ENCODE measurements at places on chromosomes 3 and 15. TPM values are rescaled to one million over a fixed set of nuclear protein-coding genes. Genes with fewer than 3 reads are reported as not detected.

SIDT1 gene
- polyA plus RNA-seq = 10.5 TPM

DNA sequence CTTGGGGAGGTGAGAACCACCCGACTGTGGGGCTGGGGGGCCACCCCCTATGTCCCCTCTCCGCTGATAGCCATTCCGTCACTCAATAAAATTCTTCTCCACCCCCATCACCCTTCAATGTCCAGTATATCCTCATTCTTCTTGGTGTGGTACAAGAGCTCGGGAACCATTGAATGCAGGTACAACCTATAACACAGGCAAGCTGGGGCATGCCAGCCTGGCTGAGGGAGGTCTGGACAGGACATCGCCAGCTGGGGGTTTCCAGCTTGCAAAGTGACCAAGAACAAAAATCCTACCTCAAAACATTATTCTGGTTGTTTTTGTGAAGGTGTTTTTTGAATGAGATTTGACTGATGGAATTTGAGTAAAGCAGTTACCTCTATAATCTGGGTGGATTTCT is 19.6 kb upstream of the BDH1 start:
- peaks cover 7% of the 10 kb centered on the region for H3K36me3 ChIP-seq
- H3K4me1 ChIP-seq = peaks cover 46% of the 10 kb centered on the region
- no peak for DNase-seq
- H3K27me3 ChIP-seq = no peaks in the 10 kb centered on the region
- H3K27ac ChIP-seq = peak overlapping the region; percentile 63

ROPN1 gene
- polyA plus RNA-seq = not detected

DNA sequence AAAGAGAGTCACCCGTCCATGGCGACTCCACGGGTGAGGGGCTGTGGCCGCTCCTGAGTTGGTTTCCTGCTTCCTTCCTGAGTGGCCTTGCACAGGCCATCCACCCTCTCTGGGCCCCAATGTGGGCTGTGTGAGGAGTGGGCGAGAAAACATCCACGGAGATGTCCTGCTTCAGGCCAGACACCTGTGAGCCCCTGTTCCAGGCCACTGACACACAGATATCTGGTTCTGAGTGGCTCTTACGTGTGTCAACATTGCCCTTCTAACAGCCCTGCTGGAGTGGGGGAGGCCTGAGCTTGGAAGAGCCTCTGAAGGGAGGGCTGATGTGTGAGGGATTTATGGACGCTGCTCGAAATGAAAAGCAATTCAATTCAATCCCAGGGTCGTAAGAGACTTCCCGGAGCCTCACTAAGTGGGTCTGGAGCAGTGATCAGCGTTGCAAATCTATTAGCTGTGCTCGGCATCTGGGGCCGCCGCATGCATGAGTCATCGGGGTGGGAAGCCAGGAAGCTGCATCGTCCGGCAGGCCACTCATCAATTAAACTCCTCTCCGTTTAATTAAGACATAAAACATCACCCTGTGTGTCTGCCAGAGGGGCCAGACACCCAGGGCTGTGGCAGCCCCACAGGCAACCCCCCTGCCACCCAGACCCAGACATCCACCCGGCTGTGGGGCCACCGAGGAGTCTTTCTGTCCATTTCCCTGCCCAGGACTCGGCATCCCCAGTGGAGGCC is 20.0 kb upstream of the PRR23E start:
- DNase-seq = no peak
- peaks cover 5% of the 10 kb centered on the region for H3K27me3 ChIP-seq
- H3K36me3 ChIP-seq = no peaks in the 10 kb centered on the region
- no peak overlapping the region for H3K27ac ChIP-seq

DNA sequence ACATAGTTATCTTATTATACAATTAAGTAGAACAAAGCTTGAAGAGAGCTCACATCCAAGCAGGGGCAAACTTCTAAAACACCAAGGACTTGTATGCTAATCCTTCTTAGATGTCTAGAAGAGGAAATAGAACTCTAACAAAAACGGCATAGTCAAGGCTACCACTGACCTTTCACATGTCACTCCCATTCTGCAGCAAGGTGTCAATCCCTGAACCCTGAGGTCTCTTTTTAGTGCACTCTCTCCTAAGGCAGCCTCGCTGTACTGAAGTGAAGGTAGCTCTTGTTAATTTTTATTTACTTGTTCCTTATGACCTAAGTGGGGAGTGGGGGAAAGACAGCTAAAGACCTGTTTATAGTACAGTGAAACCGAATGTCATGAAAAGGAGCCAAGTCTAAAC is 506.5 kb downstream of the FOXP1 start:
- H3K36me3 ChIP-seq = no peaks in the 10 kb centered on the region
- no peaks in the 10 kb centered on the region for H3K27me3 ChIP-seq
- H3K4me3 ChIP-seq = no peak overlapping the region
- H3K27ac ChIP-seq = no peak overlapping the region
- peaks cover 12% of the 10 kb centered on the region for H3K4me1 ChIP-seq

DNA sequence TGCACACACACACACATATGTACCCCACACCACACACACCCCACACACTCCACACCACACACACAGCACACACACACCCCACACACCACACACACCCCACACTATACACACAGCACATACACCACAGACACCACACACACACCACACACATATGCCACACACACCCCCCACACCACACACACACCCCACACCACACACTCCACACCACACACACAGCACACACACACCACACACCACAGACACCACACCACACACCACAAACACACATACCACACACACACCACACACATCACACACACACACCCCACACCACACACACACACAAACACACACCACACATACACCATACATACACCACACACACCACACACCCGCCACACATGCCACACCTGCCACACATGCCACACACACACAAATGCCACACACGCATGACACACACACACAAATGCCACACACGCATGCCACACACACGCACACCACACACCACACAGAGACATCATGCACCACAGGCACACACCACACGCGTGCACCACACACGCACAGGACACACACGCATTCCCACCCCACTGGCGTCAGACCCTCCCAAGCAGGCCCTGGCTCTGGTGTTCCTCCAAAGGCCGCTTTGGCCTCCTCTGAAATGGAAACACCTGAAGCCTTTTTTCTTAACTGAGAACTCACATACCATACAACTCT is 15.7 kb downstream of the CHST13 start:
- H3K27me3 ChIP-seq = no peaks in the 10 kb centered on the region
- no peak for DNase-seq
- H3K27ac ChIP-seq = no peak overlapping the region
- H3K36me3 ChIP-seq = no peaks in the 10 kb centered on the region
- no peak overlapping the region for H3K4me3 ChIP-seq
- H3K4me1 ChIP-seq = no peaks in the 10 kb centered on the region

DNA sequence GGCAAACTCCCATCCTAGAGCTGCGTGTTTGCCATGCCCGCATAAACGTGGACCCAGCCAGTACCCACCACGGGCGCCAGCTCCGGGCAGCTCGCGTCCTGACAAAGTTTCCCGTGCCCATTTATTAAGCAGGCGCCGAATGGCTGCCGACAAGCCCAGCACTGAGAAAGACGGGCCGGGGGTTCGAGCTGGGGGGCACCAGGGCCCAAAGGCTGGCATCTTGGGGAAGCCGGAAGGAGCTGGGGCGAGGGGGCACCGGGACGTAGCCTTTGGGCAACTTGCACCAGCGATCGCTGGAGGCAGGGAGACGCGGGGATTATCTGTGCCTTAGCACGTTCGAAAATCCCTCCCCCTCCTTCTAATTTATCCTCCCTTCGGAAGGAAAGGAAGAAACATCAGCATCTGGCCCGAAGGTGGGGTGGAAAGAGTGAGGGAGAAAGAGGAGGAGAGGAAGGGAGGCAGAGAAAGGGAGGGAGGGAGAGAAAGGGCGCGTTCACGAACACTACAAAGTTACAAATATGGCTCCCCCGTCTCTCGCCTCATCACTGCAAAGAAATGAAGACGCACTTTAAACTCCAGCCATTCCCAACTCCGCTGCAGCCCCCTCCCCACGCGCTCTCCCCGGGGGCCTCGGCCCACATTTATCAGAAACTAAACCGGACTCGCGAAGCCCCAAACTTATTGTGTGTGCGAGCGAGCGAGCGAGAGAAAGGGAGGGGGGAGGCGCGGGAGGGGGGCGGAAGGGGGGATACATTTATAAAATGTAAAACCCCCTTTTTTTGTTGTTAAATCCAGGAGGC is 1.0 kb downstream of the ANP32A start:
- H3K4me3 ChIP-seq = peak overlapping the region; percentile 97
- peaks cover 11% of the 10 kb centered on the region for H3K4me1 ChIP-seq
- H3K27ac ChIP-seq = peak overlapping the region; percentile 97

- DNase-seq = no peak
- peaks cover 15% of the 10 kb centered on the region for H3K36me3 ChIP-seq
- no peak overlapping the region for H3K27ac ChIP-seq
- H3K27me3 ChIP-seq = no peaks in the 10 kb centered on the region
Observed at GRCh38 chr3:37551857-37552256, 309.8 kb upstream of the CTDSPL start.

DNA sequence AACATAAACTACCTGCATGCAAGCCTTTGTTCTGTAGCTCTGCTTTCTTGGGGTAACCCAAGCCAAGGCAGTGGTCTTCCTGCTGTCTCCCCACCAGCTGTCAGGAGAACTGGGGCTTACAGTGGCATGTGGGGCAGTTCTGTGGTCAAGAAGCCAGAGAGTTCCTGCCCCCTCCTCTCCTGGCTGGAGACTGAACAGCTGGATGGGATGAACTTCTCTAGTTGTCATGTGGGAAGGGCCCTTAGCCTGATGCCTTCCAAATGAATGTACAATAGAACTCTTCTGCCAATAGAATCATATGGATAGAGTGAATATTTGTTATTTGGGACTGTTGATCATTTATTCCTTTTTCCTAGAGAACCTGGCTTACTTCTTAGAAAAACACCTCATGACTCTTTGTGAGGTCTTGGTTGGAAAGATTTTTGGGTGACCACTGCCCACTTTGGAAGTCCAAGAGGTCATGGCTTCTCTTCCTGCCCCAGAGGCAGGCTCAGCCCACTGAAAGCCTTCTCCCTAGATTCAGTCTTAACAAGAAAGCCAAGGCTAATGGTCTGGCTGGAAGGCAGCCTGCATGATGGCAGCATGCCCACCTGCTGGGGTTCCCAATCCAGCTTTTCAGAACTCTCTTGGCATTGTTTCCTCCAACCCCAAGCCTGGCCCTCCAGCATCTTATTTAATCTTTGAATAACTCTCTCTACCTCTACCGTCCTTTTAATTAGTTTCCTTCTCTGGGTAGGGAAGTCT is 462.9 kb upstream of the PROK2 start:
- no peaks in the 10 kb centered on the region for H3K27me3 ChIP-seq
- H3K4me3 ChIP-seq = no peak overlapping the region
- DNase-seq = no peak
- no peak overlapping the region for H3K27ac ChIP-seq

- no peak overlapping the region for H3K4me3 ChIP-seq
- H3K27me3 ChIP-seq = no peaks in the 10 kb centered on the region
- no peak overlapping the region for H3K27ac ChIP-seq
- H3K4me1 ChIP-seq = no peaks in the 10 kb centered on the region
Observed at GRCh38 chr3:101065962-101066361, 72.7 kb upstream of the ABI3BP start.

AGBL1 gene
- polyA plus RNA-seq = 0.01 TPM

GRCh38 chr15:89753855-89754254 is 2.8 kb upstream of the MESP1 start:
- H3K4me3 ChIP-seq = no peak overlapping the region
- H3K4me1 ChIP-seq = no peaks in the 10 kb centered on the region
- H3K27ac ChIP-seq = no peak overlapping the region
- no peaks in the 10 kb centered on the region for H3K27me3 ChIP-seq
- no peaks in the 10 kb centered on the region for H3K36me3 ChIP-seq
- no peak for DNase-seq

DNA sequence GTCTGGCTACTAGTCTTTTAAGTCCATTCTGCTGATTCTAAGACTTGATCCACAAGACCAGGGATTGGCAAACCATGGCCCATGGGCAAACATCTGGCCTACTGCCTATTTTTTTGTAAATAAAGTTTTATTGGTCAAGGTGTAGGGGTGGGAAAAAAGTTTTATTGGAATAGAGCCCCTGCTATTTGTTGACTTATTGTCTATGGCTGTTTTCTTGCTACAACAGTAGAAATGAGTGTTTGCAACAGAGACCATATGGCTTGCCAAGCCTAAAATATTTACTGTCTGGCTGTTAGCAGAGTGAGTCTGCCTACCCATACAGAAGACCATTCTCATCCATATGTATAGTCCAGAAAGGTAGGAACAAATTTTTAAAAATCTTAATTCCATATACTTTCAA is 106.4 kb downstream of the PTPRG start:
- H3K4me3 ChIP-seq = no peak overlapping the region
- peaks cover 6% of the 10 kb centered on the region for H3K4me1 ChIP-seq
- no peak overlapping the region for H3K27ac ChIP-seq
- H3K36me3 ChIP-seq = no peaks in the 10 kb centered on the region

- DNase-seq = no peak
- H3K27ac ChIP-seq = no peak overlapping the region
- no peaks in the 10 kb centered on the region for H3K36me3 ChIP-seq
- H3K27me3 ChIP-seq = no peaks in the 10 kb centered on the region
Observed at GRCh38 chr15:72991026-72991425, 61.2 kb upstream of the NEO1 start.

GRCh38 chr15:70362350-70362749 is 264.6 kb upstream of the TLE3 start:
- H3K4me1 ChIP-seq = no peaks in the 10 kb centered on the region
- DNase-seq = no peak
- no peak overlapping the region for H3K4me3 ChIP-seq
- H3K27me3 ChIP-seq = no peaks in the 10 kb centered on the region

DNA sequence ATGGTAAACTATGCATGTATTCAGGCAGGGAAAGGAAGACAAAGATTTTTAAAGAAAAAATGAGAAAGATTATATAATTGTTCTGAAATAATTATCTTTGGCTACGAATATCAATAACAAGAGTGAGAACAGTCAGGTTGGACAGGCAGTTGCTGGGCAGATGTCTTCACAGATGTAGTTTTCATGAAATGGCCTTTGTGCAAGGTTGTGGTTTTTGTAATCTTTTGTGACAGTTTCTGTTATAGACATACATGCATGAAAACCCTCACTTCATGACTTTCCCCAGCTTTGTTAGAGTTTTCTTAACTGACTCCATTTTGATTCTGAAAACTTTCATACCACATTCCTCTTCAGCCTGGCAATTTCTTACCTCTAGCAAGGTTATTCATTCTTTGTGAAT is 34.9 kb upstream of the SLC25A36 start:
- no peak overlapping the region for H3K27ac ChIP-seq
- H3K27me3 ChIP-seq = no peaks in the 10 kb centered on the region
- H3K4me1 ChIP-seq = no peaks in the 10 kb centered on the region

- DNase-seq = peak; percentile 73
- no peaks in the 10 kb centered on the region for H3K27me3 ChIP-seq
- peaks cover 6% of the 10 kb centered on the region for H3K4me1 ChIP-seq
- H3K27ac ChIP-seq = no peak overlapping the region
- peaks cover 11% of the 10 kb centered on the region for H3K36me3 ChIP-seq
Observed at GRCh38 chr3:194472290-194472920, 14.4 kb downstream of the ATP13A3 start.

GRCh38 chr15:74635228-74635627 is 19.6 kb downstream of the CLK3 start:
- peak; percentile 84 for DNase-seq
- no peaks in the 10 kb centered on the region for H3K27me3 ChIP-seq
